ENCODE measurements at places on chromosomes 3 and 15.
A peak's percentile ranks its signal among the peaks of the same experiment; 100 is the strongest.

DNA sequence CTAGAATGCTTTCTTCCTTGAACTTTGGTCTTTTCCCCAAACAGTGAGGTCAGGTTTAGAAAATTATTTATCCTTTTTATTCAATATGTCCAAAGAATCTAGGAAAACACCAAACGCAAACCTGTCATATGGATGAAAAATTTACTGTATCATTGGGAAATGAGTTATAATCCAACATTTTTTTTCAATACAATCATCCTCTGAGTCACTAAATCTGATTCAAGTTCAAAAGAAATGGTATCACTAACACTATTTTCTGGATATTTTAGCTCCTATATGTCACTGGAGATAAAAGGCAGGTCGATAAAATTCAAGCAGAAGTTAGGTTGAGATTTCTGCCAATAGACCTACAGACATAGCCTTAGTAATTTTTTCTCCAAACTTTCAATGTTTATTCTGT, 591.6 kb upstream of the AGTR1 start:
- no peak for DNase-seq

GRCh38 chr3:16113704-16114103, 60.8 kb upstream of the GALNT15 start:
- DNase-seq = peak; percentile 86

DNA sequence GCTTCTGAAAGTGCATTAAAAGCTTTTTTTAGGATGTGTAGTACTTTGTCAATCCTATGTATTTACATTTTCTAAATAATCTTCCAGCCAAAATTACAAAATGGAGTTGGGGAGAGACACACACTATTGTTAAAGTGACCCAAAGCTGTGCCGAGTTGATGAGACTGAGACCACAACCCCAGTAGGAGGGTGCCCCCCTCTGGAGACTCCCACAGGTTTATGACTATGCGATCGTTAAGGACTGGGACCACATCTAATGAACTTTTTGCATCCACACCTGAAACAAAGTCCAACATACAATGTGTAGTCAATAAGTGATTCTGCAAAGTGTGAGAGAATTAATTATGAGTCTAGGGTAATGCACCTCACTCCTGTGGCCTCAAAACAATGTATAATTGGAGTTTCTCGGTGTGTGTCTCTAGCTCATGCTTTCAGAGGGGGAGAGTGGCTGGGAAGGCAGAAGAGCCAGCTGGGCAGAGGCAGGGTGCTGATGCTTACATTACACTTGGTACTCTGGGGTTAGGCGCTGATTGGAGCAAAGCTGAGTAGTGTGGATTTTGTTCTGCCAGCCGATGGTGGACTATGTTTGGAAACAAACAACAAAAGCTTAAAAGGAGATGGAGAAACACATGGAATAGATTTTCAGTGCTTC, 102.8 kb downstream of the KCNH8 start:
- no peak for DNase-seq

- peak; percentile 37 for DNase-seq
Measured at GRCh38 chr3:169581633-169582032, 81.9 kb downstream of the MECOM start.

DNA sequence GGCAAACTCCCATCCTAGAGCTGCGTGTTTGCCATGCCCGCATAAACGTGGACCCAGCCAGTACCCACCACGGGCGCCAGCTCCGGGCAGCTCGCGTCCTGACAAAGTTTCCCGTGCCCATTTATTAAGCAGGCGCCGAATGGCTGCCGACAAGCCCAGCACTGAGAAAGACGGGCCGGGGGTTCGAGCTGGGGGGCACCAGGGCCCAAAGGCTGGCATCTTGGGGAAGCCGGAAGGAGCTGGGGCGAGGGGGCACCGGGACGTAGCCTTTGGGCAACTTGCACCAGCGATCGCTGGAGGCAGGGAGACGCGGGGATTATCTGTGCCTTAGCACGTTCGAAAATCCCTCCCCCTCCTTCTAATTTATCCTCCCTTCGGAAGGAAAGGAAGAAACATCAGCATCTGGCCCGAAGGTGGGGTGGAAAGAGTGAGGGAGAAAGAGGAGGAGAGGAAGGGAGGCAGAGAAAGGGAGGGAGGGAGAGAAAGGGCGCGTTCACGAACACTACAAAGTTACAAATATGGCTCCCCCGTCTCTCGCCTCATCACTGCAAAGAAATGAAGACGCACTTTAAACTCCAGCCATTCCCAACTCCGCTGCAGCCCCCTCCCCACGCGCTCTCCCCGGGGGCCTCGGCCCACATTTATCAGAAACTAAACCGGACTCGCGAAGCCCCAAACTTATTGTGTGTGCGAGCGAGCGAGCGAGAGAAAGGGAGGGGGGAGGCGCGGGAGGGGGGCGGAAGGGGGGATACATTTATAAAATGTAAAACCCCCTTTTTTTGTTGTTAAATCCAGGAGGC, 1.0 kb downstream of the ANP32A start:
- no peak for DNase-seq

All from stromal cell of bone marrow (primary cell).